Activated naive CD8-positive, alpha-beta T cell treated with anti-CD3 and anti-CD28 coated beads for 36 hours (primary cell): ENCODE measurements at places on chromosomes 7 and 10.

GRCh38 chr7:29255906-29256692 lies 61.5 kb downstream of the CHN2 start:
- no peak for DNase-seq

- DNase-seq: no peak
These were observed 10.4 kb downstream of the PIK3CG start for GRCh38 chr7:106875508-106875907.

GRCh38 chr10:64762861-64763260 lies 1241.7 kb downstream of the REEP3 start:
- DNase-seq: no peak

GRCh38 chr10:42979181-42979580 lies 97.7 kb upstream of the RET start:
- no peak for DNase-seq

DNA sequence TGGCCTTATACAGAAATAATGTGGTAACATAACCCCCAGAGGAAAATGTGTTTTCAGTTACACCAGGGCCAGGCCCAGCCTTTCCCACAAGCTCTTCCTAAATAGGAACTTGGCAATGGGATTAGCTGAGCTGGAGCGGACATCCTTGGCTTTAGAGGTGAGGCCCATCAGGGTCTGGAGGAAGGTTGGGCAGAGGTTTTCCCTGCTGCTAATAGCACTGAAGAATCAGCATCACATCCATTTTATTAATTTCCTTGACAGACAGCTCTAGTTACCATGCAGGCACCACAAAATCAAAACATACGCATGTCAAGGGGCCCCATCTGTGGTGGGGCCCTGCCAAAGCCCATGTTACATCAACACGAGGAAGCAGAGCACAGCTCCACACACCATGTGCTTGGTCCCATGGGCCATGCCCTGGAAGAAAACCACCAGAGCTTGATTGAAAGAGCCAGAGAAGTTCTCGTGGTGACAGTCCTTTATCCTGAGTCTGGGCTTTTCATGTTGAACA lies 566.6 kb downstream of the KCNMA1 start:
- no peak for DNase-seq
